Glutamatergic neuron (in vitro differentiated cells): ENCODE measurements at places on chromosomes 4 and X.

DNA sequence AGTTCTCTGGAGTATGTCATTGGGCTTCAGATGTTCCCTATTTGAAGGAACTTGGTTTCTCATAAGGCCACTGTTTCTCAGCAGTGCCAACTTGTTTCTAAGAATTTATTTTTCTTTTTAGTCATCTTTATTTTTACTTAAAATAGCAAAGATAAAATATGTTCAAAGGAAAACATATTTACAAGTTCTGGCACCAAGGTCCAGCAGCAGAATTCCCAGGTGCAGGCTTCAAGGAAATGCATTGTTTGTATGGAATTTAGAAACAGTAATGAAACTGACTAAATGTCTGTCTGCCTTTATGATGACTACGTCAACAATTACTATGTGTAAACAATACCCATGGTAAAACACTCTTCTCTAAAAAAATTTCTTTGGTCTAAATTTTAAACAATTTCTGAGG is 109.6 kb downstream of the IL15 start:
- DNase-seq = no peak

DNA sequence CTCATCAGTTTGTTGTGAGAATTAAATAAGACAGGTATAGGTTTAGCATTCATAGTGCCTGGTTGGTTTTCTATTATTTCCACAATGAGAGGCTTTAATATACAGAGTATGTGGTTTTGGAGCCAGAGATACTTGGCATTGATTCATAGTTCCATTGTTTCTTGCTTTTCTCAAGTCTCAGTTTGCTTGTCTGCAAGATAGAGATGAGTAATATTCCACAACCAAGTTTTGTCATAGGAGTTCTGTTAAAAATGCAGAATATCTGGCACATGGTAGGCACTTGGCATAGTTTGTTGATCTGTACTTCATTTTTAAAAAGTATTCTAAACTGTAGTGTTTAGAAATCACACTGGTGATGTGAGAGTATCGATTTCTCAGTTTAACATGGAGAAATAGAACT is 37.5 kb upstream of the EDA2R start:
- DNase-seq = no peak

DNA sequence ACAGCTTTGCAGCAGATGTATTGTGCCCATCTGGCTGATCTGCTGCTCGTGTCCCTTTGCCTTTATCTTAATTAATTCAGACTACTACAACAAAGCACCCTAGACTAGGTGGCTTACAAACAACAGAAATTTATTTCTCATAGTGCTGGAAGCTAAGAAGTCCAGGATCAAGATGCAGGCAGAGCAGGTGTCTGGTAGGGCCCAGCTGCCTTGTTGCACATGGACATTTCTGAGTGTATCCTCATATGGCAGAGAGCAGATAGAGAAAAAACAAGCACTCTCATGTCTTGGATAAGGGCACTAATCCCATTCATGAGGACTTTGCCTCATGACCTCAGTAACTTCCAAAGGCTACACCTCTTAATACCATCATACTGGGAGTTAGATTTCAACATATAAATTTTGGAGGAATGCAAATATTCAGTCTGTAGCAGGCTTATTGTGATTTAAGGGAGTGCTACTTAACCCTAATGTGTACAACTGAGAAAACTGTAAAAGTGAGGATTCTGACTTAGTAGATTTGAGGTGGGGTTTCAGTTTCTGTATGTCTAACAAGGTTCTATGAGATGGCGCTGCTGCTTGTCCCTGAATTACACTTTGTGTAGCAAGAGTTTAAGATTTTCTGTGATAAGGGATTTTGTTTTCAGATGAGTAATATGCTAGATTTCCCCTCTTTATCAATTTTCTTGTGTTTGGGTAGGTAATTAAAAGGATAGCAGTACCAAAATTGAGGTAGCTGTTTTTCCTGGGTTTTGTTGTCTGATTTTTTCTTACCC is 473.2 kb upstream of the TECRL start:
- DNase-seq = peak; percentile 33

DNA sequence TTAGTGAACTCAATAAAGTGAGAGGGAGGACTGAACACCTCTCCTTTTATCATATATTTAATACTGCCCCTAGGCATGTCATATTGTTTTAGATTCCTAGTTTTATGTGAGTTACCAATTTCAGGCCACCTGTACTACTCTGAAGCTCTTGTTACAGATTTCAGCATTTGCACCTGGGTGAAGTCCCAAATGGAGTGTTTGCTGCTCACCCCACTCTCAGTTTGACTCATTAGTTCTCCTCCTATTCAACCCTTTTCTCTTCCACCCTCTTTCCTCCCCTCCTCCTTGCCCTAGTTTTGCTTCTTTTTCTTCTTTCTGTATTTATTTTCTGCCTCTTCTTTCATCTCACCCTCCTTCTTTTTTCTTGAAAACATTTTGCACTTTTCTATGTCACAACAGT is 1852.2 kb upstream of the IGFBP7 start:
- DNase-seq = no peak

- peak; percentile 73 for DNase-seq
Observed at GRCh38 chrX:18424482-18425198, 768 bp upstream of the CDKL5 start.

- DNase-seq = no peak
Observed at GRCh38 chr4:128775477-128775876, 34.0 kb upstream of the JADE1 start.

GRCh38 chrX:134613396-134613795 is 44.9 kb downstream of the PLAC1 start:
- no peak for DNase-seq

DNA sequence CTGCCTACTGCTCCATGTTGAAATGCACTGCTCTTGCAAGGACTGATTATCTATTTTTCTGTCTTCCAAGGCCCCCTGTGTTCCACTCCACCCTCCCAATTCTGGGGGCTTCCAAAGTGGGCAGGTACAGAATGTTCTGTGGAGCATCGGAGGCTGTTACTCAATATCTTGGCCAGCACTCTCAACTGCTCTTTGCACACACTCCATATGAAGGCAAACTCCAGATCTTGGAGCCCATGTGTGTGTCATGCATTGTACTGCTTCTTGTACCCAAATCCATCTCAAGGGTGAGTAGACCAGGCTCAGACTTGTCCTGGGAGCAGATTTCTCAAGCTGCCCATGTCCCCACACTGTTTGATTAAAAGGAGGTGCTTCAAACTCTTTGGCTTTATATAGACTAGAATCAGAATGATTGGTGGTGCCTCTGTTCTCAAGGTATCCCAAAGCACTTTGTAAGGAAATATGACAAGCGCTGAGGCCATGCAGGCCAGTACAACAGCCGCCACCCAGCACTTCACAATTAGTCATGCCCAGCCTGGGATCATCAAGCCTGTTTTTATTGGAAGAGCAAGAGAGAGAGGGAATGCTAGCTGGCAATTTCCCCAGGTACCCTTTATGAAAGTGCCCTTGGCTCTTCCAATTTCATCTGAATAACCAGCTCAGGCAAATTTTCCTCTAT is 44.3 kb downstream of the AR start:
- no peak for DNase-seq

DNA sequence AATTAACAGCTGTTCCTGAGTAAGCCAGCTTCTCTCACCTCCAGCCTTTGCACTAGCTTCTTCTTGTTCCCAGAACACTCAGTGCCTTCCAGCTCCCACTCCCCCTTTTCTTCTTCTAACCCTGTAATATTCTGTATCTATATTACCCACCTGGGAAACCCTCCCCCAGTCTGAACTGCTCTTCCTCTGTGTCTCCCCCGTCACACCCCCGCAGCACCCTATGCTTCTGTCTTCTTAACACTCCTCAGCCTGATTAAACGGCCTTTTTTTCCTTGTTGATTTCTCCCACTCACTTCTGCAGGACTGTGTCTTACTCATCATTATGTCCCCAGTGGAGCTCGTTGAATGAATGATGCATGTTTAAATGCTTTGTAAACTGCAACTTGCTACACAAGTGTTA is 9.0 kb upstream of the LONRF3 start:
- no peak for DNase-seq

GRCh38 chrX:124224528-124224927 is 107.9 kb upstream of the TEX13D start:
- no peak for DNase-seq
